Umbilical cord (tissue), 2 donors: ENCODE measurements at places on chromosomes 16 and 17.

GRCh38 chr17:66965801-66966262 is 1.3 kb downstream of the CACNG4 start:
- no peak for DNase-seq

DNA sequence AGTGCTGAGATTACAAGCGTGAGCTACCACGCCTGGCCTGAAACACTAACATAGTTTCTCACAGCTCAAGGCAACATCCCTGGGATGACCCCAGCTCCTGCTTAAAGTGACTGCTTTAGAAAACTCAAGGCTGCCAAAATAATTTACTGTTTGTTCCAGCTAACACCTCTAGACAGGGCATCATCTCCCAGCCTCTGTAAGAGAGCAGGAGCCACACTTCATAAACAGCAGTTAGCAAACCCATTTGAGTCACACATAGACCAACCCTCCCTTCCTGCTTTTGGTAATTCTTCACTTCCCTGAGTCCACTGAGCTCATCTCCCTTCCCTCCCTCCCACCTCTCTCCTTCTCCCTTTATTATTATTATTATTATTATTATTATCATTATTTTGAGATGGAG is 201.3 kb downstream of the XYLT1 start:
- no peak for DNase-seq

DNA sequence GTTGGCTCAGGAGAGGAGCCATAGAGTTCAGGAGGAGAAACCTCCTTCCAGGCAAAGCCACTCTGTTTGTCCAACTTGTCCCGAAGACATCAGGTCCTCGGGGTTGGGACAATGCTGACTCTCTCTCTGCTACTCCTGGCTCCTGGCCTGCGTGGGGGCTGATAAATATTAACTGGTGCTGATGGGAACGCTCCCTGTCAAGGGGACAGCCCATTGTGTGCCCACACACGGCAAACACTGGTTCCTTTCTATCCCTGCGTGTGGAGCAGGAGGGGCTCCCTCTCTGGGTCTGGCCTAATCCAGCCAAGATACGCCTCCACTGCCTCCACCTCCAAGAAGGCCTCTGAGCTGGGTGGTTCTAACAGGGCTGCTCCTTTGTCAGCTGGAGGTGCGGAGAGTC is 4.4 kb downstream of the KIF19 start:
- DNase-seq, result no peak

GRCh38 chr17:4272213-4272971 is 8.6 kb upstream of the ANKFY1 start:
- no peak for DNase-seq

- DNase-seq, result no peak
These were observed 11.0 kb upstream of the MVD start for GRCh38 chr16:88673716-88674379.

GRCh38 chr17:32388613-32389459 is 38.9 kb downstream of the ZNF207 start:
- no peak for DNase-seq

DNA sequence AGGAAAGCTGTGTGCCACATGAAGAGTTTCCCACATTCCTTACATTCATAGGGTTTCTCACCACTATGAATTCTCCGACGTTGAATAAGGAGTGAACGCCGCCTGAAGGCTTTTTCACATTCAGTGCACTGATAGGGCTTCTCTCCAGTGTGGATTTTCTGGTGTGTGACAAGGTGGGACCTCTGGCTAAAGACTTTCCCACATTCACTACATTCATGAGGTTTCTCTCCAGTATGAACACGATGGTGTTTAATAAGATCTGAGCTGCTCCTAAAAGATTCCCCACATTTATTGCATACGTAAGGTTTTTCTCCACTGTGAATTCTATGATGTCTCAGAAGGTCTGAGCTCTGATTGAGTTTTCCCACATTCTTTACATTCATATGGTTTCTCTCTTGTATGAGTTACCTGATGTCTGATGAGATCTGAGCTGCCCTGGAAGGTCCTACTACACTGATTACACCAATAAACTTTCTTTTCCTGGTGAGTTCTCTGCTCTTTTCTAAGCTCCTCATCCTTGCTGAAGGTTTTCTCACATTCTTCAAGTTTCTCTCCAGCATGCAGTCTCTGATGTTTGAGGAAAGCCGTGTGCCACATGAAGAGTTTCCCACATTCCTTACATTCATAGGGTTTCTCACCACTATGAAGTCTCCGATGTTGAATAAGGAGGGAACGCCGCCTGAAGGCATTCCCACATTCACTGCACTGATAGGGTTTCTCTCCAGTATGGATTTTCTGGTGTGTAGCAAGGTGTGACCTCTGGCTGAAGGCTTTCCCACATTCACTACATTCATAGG is 10.0 kb downstream of the ZNF594 start:
- DNase-seq, result no peak
